ENCODE measurements at places on chromosomes 13 and 19.
A peak's percentile ranks its signal among the peaks of the same experiment; 100 is the strongest.

- no peak for DNase-seq
These were observed at the start of gene SLC1A6 for GRCh38 chr19:14979476-14980255. Gene SLC1A6, minus strand, starts transcription at chr19:14979864. Its CDS starts 6,954 bp downstream, at chr19:14972910.

- no peak for DNase-seq
These were observed 44.2 kb downstream of the WASF3 start for GRCh38 chr13:26601669-26602068.

DNA sequence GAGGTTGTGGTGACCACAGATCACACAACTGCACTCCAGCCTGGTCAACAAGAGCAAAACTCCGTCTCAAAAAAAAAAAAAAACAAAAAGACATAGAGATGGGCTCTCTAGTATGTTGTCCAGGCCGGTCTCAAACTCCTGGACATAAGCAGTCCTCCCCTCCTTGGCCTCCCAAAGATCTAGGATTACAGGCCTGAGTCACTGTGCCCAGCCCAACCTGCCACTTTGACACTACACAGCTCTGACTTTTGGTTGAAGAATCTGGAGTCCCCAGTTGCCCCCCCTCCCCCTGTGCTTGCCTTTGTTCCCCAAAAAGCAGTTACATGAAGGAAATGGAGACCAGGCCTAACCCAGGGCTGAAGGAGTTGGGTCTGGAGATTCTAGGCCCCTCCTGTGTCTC lies 12.9 kb downstream of the CARM1 start:
- peak; percentile 55 for DNase-seq

DNA sequence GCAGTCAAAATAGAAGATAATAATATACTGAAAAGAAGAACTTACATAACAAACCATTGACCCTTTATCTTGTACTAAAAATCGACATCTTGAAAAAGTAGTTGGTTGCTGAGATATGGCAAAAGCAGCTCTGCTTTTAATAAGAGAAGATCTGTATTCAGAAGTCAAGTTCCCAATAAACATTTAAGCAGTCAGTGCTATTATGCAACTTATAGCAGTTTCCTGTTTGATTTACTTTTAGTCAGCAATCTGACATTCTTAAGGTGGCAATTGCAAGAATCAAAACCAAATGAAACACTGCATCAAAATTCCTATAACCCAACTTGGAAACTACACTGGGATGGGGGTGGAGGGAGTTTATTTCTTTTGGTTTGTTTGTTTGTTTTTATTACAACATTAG lies 165.5 kb downstream of the TBC1D4 start:
- no peak for DNase-seq

GRCh38 chr19:16013851-16014840 lies 62.1 kb upstream of the TPM4 start:
- no peak for DNase-seq

GRCh38 chr13:103546271-103546670 lies 480.1 kb upstream of the SLC10A2 start:
- no peak for DNase-seq

GRCh38 chr13:61128850-61129645 lies 286.6 kb downstream of the PCDH20 start:
- DNase-seq: no peak

Data from H54 (cell line).